ENCODE measurements at places on chromosomes 2 and 18. TPM values are rescaled to one million over a fixed set of nuclear protein-coding genes. Genes with fewer than 3 reads are reported as not detected.

Gene CYB5A
- total RNA-seq = 107 TPM

Gene CCT7
- 353 TPM for total RNA-seq

Gene EPAS1
- 140 TPM for total RNA-seq

Gene ZNF407
- total RNA-seq = 8.1 TPM

Gene COL5A2
- total RNA-seq = 10.4 TPM

Gene EFEMP1
- 16.2 TPM for total RNA-seq

Gene B3GNT7
- 244 TPM for total RNA-seq

Gene FEZ2
- total RNA-seq = 34.3 TPM

Gene GKN2
- total RNA-seq = 0.32 TPM

- DNase-seq = no peak
These were observed 38.2 kb upstream of the ACTR3 start for GRCh38 chr2:113851640-113852039.

GRCh38 chr18:37578886-37579513 lies 13.4 kb upstream of the CELF4 start:
- DNase-seq = no peak

DNA sequence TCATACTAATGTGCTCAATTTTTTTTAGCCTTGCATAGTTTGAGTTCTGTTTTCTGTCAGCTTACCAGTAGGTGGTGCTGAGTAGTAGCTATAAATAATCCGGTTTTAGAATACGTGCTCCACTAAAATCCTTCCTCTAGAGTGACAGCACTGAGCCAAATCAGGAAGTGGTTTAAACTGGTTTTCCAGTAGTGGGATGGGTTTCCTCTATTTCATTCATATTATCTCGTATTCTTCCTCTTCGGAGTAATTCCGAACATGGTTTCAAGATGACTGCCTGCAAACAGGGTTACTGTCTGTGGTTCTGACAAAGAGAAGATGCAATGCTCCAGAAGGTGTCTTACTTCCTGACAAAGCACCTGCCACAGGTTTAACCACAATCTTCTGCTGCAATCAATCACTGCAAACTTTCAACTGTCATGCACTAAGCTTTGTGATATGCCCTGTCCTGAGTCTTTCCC lies 496.9 kb upstream of the VRK2 start:
- DNase-seq = no peak

DNA sequence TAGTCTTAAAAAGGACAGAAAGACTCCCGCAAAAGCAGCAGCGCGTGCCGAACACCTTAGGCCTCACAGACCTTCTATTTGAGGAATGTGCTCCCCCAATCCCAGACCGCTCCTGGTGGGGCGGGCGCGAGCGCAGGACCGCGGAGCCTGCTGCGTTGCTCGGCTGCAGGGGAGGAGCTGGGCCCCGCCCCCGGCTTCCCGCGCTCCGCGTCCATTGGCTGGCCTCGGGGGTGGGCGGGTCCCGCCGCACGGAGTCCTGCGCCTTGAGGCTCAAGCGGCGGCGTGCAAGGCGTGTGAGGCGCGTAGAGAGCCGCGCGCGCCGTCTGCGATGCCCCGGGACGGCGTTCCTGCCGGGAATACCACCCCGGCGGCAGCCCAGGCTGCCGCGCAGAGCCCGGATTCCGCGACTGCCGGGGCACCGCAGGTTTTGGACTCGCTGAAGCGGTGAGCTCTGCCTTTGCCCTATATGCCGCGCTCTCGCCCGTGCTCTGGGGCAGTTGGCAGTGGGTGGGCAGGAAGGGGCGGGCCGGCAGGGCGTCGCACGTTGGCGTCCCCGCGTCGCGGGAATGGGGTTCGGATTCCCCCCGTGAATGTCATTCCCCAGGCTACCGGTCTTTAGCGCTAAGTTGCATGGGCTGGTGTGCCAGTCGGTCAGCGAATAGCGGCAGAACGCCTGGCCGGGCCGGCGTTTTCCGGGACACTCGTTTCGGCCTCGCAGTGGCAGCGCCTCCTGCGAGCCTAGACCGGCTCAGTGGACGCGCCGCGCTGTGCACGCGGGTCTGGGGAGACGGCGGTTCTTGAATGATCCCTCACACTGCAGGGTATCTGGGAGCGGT lies 49.6 kb upstream of the PAIP2B start:
- DNase-seq = peak; percentile 91

DNA sequence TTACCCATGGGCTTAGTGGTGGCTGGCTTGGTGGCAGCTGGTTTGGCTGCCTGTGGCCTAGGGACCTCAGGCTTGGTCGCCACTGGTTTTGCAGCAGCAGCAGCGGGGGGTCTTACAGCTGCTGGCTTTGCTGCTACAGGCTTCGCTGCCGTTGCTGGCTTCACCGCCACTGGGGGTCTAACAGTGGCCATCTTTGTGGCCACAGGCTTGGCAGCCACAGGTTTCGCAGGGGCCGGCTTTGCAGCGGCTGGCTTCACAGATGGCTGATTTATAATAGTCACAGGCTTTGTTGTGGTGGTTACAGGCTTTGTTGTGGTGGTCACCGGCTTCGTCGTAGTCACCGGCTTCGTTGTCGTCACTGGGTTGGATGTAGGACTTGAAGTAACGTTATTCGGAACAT lies 77.8 kb downstream of the COL6A3 start:
- DNase-seq = no peak

DNA sequence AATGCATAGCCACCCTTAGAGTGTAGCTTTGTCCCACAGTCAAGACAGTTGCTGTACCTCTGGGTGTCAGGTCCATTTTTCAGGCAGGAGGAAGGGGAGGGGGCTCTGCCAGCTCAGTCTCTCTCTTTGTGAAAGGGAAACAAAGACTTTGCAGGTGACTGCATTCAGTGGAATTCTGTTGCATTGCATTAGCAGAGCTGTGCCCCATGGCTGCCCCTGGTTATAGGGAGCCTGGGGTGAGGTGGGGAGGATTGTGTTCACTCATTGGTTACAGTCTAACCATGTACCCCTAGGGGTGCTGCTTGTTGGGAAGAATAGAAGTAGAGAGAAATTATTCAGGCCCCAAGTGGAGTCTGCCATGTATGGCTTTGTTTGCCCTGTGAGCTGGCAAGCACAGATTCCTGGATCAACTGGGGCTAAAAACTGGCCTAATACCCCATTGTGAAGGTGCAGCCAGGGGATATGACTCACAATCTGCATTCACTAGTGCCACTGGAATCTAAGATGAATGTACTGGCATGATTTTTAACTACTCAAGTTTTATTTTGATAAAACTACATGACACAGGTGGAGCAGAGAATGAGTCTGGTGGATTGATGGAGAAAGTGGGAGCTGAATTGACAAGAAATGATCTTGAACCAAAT lies 118.4 kb downstream of the SH3BP4 start:
- no peak for DNase-seq

DNA sequence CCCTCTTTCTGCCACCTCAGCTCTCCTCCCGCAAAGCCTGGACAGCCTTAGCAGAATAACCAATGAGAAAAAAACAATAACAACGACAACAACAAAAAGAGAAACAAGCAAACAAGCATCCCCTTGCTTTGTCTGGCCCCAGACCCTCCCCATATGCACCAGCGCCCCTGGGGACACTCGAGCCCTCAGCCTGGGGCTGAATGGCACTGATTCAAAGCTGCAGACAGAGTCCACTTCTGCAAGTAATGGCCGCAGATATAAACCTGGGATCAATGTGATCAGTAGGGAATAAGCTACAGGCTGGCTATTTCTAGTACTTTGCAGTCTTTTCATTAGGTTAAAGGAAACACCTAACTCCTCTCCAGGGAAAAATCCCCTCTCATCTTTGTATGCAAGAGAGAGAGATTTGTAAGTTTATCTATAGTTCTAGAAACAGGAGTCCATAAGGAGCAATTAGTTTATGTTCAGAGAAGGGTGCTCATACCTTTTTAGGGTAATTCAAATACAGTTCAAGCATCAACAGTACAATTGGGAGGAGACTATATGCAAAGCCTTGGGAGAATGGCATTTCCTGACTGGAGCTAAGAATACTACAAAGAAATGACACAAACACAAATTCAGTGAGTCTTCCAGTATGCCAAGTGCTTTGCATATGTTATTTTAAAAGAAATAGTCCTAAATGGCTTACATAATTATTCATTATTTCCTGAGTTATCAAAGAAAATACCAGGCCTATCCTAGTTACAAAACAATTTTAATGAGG lies 122.3 kb upstream of the DDX18 start:
- DNase-seq = no peak

GRCh38 chr2:31049916-31050588 lies 88.2 kb downstream of the GALNT14 start:
- no peak for DNase-seq

DNA sequence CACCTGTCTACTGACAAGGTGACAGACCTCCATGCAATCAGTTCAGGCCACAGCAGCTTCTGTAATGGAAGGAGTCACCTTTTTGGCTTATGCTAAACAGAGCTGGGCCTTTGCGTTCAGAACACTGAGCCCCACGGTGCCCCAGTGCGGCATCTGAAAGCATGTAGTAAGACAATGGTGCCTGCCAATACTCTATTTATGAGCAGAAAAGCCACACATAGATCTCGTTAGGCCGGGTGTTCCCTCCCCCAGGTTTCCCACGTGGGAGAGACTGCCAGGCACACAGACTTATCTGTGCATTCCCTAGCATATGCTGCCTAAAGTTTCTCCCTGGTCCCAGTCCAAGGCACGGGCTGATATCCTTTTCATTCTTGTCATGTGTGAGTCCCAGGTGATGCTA lies 150.9 kb downstream of the ACTR3 start:
- DNase-seq = no peak

DNA sequence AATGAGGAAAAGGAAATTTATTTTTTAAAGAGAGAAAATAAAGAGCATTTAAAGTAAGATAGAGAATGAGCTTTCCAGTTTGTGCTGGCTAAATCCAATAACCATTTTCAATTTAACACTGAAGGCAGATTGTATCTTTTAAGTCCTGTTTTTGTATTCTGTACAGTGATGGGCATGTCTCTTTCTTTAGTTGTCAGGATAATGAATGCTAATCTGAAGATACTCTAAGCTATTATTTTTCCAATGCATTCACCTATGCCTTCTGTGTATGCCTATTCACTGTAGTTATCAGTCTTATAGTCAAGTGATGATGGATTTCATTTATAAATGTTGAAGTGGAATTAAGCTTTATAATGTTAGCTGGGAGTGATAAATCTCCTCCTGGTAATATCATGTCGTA lies 101.4 kb downstream of the DYNAP start:
- no peak for DNase-seq

DNA sequence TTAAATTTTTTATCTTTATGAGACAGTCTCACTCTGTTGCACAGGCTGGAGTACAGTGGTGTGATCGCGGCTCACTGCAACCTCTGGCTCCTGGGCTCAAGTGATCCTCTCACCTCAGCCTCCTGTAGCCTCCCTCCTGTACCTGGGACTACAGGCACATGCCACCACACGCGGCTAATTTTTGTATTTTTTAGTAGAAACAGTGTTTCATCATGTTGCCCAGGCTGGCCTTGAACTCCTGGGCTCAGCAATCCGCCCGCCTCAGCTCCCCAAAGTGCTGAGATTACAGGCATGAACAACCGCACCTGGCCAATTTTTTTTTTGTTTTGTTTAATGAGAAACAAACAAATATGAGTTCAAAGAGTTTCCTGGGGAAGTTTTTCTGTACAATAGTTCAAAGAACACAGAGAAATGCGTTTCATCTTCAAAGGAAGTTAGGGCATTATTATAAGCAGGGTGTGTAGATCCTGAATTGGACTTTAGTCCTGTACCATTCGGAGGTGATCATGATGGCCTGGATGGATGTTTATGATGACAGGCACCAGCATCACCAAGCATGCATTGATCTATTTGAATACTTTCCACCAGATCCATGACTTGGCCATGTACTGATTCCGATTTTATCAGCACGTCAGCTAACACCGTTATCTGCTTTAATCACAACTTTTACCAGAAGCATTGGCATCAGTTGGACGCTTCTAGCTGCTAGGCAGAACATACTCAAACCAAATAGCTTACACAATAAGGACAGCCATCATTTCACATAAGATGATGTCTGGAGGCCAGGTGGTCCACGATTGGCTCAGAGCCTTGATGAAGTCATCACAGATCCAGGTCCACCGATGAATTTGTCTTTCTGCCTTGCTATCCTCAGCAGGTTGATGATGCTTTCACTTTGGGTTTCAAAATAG lies 28.9 kb downstream of the TCF23 start:
- no peak for DNase-seq

DNA sequence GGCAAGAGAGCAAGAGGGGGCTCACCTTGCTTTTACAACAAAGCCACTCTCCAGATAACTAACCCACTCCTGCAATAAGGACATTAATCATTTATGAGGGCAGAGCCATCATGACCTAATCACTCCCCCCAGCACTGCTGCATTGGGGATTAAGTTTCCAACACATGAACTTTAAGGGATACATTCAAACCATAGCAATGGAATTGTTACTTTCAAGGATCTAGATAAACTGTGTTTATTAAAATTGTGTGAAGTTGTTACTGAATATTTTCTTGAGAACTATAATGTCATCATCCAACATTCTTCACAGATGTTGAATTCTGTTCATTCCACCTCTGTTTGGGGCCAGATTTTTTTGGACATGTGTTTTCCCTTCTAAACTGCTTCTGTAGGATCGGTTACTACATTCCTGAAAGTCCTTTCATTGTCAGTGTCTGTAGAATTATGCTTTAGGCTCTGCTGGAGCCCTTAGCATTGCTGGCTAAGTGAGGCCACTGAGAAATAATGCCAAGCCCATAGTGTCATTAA lies 50.4 kb downstream of the SPATS2L start:
- no peak for DNase-seq

DNA sequence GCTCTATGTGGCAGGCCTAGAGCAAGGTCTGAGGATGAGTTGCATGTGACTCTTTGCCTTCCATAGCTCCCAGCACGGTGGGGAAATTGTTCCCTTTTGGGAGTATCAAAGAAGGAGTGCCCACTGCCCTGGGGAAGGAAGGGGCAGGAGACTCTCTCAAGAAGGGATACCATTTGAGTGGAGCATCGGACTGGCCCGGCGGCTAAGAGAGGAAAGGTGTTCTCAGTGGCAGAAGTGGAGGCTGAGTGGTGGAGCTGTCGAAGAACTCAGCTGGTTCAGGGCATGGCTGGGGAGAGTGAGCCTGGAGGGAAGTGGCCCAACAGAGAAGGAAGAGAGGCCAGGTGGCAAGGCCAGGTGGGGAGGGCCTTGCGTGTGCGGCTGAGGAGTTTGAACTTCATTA lies 235.2 kb downstream of the DYSF start:
- DNase-seq = no peak

DNA sequence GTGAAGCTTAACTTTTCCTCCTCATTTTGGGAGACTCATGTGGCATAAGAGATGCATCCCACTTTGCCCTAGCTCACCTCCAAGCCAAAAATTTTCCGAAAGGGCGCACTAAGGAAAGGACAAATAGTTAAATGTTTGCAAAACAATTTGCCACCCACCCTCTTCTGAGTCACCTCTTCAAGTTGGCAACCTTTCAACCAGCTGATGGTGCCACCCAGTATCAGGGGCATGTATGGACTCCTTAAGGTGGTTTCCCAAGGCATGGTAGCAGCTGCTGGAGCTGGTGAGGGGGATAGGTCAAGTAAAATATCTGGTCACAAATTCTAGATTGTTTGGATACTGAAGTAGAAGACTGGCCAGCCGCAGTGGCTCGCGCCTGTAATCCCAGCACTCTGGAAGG lies 17.2 kb upstream of the ITGAV start:
- DNase-seq = no peak

GRCh38 chr2:239311132-239312040 lies 89.4 kb downstream of the HDAC4 start:
- DNase-seq = peak; percentile 28

- no peak for DNase-seq
These were observed 244.3 kb downstream of the RNF144A start for GRCh38 chr2:7161501-7161900.

- DNase-seq = no peak
These were observed 45.8 kb downstream of the SF3B1 start for GRCh38 chr2:197388866-197389587.

Measured in colonic mucosa (tissue), 4 donors.